ENCODE measurements at places on chromosomes 5 and 9.

- DNase-seq = no peak
- no peak overlapping the region for H3K4me3 ChIP-seq
- H3K27ac ChIP-seq = peak overlapping the region; percentile 22
- H3K4me1 ChIP-seq = peaks cover 15% of the 10 kb centered on the region
- no peaks in the 10 kb centered on the region for H3K27me3 ChIP-seq
Measured at GRCh38 chr5:174504266-174504726, 220.1 kb upstream of the MSX2 start.

DNA sequence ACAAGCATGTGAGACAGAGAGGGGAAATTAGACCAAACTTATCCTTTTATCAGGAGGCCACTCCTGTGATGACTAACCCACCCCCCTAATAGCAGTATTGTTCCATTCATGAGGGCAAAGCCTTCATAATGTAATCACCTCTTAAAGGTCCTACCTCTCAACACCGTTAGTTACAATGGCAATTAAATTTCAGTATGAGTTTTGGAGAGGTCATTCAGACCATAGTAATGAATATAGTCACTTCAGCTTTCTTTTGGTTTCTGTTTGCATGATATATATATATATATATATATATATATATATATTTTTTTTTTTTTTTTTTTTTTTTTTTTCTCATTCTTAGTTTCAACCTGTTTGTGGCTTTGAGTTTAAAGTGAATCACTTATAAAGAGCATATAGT, 10.5 kb downstream of the ADGRV1 start:
- no peaks in the 10 kb centered on the region for H3K27me3 ChIP-seq
- no peaks in the 10 kb centered on the region for H3K36me3 ChIP-seq
- no peak for DNase-seq
- no peak overlapping the region for H3K27ac ChIP-seq
- peaks cover 7% of the 10 kb centered on the region for H3K4me1 ChIP-seq
- H3K4me3 ChIP-seq = no peak overlapping the region

GRCh38 chr9:126630458-126631237, 16.9 kb downstream of the LMX1B start:
- no peak overlapping the region for H3K4me3 ChIP-seq
- no peaks in the 10 kb centered on the region for H3K27me3 ChIP-seq
- H3K4me1 ChIP-seq = peaks cover 19% of the 10 kb centered on the region
- no peak overlapping the region for H3K27ac ChIP-seq
- no peak for DNase-seq
- no peaks in the 10 kb centered on the region for H3K36me3 ChIP-seq

GRCh38 chr5:73587923-73588322, 22.4 kb downstream of the UTP15 start:
- H3K4me3 ChIP-seq = no peak overlapping the region
- H3K27me3 ChIP-seq = no peaks in the 10 kb centered on the region
- no peak for DNase-seq
- no peak overlapping the region for H3K27ac ChIP-seq
- no peaks in the 10 kb centered on the region for H3K4me1 ChIP-seq
- no peaks in the 10 kb centered on the region for H3K36me3 ChIP-seq

DNA sequence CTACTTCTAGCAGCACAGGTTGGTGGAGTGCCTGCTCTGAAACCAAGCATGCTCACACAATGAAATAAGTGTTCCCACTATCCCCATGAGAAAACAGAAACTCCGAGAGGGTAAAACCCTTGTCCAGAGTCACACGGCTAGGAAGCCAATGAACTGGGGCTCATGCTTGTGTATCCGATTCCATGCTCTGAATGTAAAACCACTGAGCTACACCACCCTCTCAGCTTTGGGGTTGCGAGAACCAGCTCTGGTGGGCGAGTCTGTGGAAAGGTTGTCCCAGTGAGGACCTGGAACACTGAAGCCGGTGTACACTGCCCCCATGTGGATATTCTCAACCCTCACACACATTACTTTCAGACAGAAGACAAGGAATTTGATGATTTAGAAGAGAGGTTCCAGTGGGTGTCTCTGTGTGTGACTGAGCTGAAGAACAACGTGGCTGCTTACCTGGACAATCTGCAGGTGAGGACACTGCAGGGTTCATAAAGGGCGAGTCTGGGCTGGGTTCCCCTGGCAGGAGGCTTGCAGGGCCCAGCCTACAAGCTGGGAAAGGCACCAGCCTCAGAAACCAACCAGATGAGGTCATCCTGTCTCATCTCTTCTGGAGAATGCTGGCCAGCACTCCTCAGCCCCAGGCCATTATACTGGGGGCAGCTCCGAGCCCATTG, 37.4 kb downstream of the ARHGEF37 start:
- H3K36me3 ChIP-seq = no peaks in the 10 kb centered on the region
- H3K27me3 ChIP-seq = no peaks in the 10 kb centered on the region
- peaks cover 8% of the 10 kb centered on the region for H3K4me1 ChIP-seq
- no peak overlapping the region for H3K4me3 ChIP-seq

DNA sequence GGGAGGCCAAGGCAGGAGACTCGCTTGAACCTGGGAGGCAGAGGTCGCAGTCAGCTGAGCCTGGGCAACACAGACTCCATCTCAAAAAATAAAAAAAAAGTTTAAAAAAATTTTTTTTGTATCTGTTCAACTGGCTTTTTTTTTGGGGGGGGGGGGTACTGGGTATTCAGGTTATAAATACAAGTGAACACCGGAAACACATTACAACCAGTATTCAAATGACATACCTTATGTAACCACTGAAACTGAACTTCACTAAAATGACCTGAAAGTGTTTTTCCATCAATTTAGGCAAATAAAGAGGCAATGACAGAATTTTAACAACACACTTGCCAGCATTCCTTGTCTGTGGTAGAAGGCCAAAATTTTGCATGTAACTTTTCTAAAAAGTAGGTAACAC, 33.5 kb downstream of the STRBP start:
- H3K4me1 ChIP-seq = peaks cover 4% of the 10 kb centered on the region
- no peak overlapping the region for H3K4me3 ChIP-seq
- H3K36me3 ChIP-seq = no peaks in the 10 kb centered on the region
- no peak for DNase-seq
- no peaks in the 10 kb centered on the region for H3K27me3 ChIP-seq

DNA sequence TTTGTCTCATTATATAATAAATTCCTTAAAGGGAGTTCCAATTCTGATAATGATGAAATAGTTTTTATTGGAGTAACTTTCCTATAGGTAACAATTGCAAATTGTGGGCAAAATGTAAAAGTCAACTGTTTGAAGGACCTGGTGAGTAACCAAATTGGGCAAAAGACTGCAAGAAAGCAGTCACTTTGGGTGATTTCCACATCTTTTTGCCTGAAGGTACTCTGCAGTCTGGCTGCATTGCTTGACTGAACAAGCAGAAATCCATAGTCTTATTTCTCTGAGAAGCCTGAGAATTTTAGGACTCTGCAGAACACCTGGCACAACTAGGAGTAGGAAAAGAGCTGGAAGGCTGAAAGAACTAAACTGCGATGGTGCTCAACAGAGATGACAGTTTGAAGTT, 114.9 kb downstream of the HOMER1 start:
- H3K27me3 ChIP-seq = no peaks in the 10 kb centered on the region
- H3K4me1 ChIP-seq = no peaks in the 10 kb centered on the region
- no peak for DNase-seq

- no peaks in the 10 kb centered on the region for H3K27me3 ChIP-seq
- no peaks in the 10 kb centered on the region for H3K36me3 ChIP-seq
- H3K27ac ChIP-seq = no peak overlapping the region
- no peak overlapping the region for H3K4me3 ChIP-seq
- H3K4me1 ChIP-seq = no peaks in the 10 kb centered on the region
Measured at GRCh38 chr9:82539856-82540579, 522.9 kb downstream of the RASEF start.

DNA sequence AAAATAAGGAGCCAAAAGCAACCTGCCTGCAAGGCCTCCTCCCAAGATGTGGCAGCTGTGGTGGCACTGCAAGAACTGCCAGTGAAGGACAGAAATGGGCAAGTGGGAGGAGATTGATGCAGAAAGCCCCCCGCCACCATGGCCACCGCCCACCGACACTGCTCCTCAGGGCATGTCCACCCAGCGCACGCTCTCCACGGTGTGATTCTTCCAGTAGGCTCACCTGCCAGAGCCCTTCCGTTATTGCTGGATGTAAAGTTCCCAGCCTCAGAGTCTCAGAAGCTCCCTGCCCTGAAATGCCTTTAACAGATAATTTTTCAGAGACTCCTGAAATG, 155.2 kb upstream of the PHYKPL start:
- no peak for DNase-seq
- no peak overlapping the region for H3K27ac ChIP-seq
- no peaks in the 10 kb centered on the region for H3K36me3 ChIP-seq
- H3K4me3 ChIP-seq = no peak overlapping the region
- no peaks in the 10 kb centered on the region for H3K27me3 ChIP-seq

DNA sequence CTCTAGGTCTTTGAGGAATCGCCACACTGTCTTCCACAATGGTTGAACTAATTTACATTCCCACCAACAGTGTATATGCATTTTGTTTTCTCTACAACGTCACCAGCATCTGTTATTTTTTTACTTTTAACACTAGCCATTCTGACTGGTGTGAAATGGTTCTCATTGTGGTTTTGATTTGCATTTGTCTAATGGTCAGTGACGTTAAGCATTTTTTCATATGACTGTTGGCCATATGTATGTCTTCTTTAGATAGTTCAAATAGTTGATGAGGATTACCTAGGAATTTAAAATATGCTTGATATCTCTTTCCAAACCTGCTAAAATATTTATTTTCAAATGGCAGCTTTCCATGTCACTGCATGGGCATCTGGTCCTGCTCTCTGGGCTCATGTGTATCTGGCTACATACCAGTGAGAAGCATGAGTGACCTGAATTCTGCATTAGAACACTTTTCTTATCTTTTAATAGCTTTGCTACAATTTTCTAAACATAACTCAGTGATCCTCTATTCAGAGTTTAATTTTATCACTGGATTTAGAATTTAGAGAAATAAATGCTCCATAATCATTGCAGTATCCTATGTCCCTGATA, 95.8 kb upstream of the ADAMTS16 start:
- H3K4me3 ChIP-seq = no peak overlapping the region
- DNase-seq = no peak
- H3K4me1 ChIP-seq = no peaks in the 10 kb centered on the region
- H3K36me3 ChIP-seq = no peaks in the 10 kb centered on the region
- no peak overlapping the region for H3K27ac ChIP-seq
- no peaks in the 10 kb centered on the region for H3K27me3 ChIP-seq

DNA sequence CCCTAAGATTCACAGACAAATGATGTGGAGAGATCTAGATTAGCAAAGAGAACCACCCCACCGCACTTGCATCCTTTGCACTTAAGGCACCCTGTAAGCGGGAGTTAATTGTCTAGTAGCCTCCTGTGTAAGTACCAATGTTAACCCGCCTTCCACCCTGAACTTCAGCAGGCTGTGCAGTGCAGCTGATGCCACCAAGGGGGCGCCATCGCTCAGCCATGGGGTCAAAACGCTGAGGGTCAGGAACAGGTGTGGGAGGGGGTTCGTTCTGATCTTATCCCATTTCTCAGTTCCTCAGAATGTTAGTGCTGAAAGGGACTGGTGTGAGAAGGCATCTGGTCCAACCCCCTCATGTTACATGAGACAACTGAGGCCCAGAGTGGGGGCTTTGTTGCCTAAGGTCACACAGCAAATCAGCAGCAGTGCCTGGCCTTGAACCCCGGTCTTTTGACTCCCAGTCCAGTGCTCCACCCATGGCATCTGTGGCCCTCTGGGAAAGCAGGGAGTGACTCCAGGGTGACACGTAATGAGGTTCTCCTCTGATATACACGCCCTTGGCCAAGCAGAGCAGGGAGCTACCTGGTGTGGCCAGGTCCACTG, 57.3 kb downstream of the CYFIP2 start:
- DNase-seq = no peak
- no peaks in the 10 kb centered on the region for H3K36me3 ChIP-seq
- peaks cover 28% of the 10 kb centered on the region for H3K4me1 ChIP-seq
- peak overlapping the region; percentile 33 for H3K27ac ChIP-seq

- H3K4me1 ChIP-seq = no peaks in the 10 kb centered on the region
- H3K36me3 ChIP-seq = no peaks in the 10 kb centered on the region
- H3K27me3 ChIP-seq = no peaks in the 10 kb centered on the region
- no peak for DNase-seq
Measured at GRCh38 chr5:56624751-56625150, 190.6 kb upstream of the MAP3K1 start.

GRCh38 chr5:530001-530955, 6.0 kb upstream of the SLC9A3 start:
- H3K36me3 ChIP-seq = no peaks in the 10 kb centered on the region
- no peak overlapping the region for H3K4me3 ChIP-seq
- 0 out of 2 replicates have a peak, but pooled peaks cover 3% of the 10 kb centered on the region for H3K4me1 ChIP-seq
- no peaks in the 10 kb centered on the region for H3K27me3 ChIP-seq

DNA sequence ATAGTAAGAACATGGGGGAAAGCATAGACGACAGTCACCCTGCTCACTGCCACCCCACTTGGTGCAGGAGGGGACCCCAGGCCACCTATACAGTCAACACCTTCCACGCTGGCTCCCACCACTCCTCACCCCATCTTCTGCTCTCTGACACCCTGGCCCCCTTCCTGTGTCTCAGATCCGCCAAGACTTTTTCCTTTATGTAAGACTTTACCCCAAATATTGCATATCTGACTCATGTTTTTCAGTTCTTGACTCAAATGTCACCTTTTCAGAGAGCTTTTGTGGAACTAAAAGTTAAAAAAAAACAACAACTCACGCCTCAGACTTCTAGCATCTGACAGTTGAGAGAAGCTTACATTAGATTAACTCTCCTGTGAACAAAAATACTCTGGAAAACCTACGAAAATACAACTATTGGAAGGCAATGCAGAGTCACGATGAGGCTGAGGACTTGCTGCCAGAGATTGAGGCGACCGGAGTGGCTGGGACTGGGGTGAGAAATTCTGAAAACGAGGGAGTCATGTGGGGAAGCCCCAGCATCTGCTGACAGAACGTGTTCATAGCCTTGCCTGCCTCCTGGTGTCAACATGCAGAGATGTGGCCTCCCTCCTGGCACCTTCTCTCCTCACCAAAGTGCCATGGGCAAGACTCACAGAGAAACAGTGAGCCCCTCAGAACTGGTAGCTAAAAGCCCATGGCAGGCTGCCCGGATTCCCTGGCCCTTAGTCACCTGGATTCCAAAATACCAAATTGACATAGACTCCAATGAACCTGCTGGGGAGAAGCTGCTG, 22.4 kb upstream of the FCN2 start:
- no peak overlapping the region for H3K27ac ChIP-seq
- H3K4me3 ChIP-seq = no peak overlapping the region
- H3K27me3 ChIP-seq = no peaks in the 10 kb centered on the region
- no peaks in the 10 kb centered on the region for H3K36me3 ChIP-seq
- DNase-seq = no peak

- no peaks in the 10 kb centered on the region for H3K4me1 ChIP-seq
- H3K4me3 ChIP-seq = no peak overlapping the region
- no peak overlapping the region for H3K27ac ChIP-seq
- no peaks in the 10 kb centered on the region for H3K27me3 ChIP-seq
Measured at GRCh38 chr9:95399261-95399660, 81.8 kb upstream of the FANCC start.

DNA sequence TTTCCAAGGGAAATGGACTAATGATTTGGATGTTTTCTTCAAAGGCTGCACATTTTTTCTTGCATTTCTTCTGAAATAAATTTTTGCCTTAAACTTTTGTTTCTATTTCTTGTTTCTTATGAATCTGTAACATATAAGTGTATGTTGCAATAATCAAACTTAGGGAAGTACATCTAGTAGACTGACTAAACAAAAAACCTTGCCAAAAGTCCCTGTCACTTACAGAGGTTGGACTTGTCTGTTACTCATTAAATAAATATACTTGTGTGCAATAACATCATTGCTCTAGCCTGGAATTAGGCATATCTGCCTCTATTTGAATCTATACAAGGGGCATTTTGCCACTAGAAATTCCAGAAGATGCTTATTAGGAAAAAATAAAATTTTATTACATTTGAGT, 56.6 kb downstream of the C6 start:
- no peak overlapping the region for H3K4me3 ChIP-seq
- DNase-seq = no peak
- no peaks in the 10 kb centered on the region for H3K27me3 ChIP-seq

Data from Caco-2 (cell line).